SHP77 treated with DMSO at 0.1 percent for 48 hours (cell line): ENCODE measurements at places on chromosomes 3 and 15.
A peak's percentile ranks its signal among the peaks of the same experiment; 100 is the strongest.

- no peak for DNase-seq
These were observed 1.0 kb downstream of the ONECUT1 start for GRCh38 chr15:52789008-52789600.

- DNase-seq: no peak
These were observed 394.5 kb downstream of the MECOM start for GRCh38 chr3:169269005-169269404.

DNA sequence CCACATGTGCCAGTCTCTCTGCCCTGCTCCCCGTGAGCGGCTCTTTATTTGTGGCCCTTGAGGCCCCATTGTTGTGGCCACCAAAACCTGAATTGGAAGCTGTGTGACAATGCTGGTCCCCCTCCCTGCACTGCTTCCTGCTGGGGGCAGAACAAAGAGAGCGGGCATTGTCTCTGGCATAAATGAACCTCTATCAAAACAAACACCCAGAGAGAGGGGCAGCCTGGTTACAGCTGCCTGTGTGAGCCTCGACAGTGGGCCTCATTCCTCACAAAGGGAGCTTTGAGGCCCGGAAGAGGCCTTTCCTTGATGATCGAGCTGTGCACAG lies 152.9 kb downstream of the IGF1R start:
- DNase-seq: peak; percentile 39

- no peak for DNase-seq
These were observed 168.9 kb downstream of the RAP2B start for GRCh38 chr3:153330901-153331300.

- DNase-seq: no peak
These were observed 2.1 kb upstream of the ALAS1 start for GRCh38 chr3:52195823-52196331.

DNA sequence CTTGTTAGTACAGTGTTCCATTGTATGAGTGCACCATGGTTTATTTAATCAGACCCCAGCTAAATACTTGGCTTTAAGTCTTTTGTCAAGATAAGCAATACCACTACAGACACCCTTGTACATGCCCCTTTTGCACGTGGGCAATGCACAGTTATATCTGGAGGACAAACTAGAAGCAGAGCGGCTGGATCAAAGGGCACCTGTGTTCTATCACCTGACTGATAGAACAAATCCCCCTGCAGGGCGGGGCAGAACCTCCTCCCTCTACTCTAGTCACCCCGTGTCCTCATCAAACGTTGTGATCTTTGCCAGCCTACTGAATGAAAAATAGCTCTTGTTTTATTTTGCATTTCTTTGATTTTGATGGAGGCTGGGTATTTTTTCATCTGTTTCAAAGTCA lies 314.9 kb downstream of the TLE3 start:
- DNase-seq: no peak

DNA sequence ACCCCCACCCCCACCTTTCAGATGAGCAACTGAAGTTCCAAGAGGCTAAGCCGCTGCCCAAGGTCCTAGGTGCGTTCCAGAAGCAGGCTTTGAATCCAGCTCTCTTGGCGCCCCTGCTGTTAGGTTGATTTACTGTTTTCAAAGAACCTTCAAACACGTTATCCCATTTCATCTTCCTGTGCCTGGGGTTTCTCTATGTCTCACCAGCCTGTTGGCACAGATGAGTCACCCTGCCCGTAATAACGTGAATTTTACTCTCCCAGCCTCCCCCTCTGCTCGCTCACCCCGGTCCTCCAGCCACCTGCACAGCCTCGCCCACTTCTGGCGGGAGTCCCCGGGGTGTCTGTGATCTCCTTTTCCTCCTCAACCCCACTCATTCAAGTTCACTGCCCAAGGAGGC lies 13.0 kb upstream of the TSEN2 start:
- DNase-seq: no peak

DNA sequence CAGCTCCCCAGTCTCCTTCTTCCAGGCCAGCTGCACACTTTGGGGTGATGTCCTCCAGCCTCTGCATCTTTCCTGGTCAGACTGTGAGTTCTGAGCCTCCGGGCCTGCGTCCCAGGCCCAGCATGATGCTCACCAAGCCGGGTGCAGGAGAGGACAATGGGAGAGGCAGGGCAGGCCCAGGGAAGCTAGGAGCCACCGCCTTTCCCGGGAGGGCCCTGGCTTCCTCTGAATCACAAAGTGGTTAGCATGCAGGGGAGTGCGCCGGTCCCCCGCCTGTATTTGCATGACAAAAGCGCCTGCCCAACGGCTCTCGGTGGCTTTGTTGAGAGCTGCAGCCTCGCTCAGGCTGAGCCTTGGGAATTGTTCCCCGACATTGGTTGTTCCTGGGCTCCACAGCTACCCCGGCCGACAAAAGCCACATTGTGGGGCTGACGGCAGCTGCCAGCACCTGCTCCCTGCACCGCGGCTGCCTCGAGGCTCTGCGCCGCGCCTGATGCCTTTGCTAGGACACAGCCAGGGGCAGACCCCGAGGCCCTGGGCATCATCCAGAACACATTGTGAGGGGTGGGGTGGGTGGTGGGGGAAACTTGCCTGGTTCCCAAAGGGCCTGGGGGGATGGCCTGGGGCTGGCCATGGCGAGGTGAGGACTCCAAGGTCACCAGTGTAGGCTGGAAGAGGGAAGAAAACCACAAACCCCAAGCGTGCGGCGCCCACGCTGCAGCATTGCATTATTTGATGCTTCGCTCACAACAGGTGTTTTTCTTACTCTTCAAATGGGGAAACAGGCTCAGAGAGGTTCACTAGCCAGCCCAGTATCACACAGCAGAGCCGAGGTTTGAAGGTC lies 20.0 kb upstream of the KLF13 start:
- peak; percentile 71 for DNase-seq

DNA sequence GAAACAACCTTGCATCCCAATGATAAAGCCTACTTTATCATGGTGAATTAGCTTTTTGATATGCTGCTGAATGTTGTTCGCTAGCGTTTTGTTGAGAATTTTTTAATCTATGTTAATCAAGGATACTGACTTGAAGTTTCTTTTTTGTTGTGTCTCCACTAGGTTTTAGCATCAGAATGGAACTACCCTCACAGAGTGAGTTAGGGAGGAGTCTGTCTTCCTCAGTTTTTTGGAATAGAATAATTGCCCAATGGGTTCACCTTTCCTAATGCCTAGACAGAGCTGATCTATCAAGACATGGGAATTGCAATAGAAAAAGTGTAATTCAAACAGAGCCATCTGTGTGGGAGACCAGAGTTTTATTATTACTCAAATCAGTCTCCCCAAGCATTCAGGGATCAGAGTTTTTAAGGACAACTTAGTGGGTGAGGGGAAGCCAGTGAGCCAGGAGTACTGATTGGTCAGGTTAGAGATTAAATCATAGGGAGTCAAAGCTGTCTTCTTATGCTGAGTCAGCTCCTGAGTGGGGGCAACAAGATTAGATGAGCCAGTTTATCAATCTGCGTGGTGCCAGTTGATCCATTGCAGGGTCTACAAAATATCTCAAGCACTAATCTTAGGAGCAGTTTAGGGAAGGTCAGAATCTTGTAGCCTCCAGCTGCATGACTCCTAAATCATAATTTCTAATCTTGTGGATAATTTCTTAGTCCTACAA lies 237.4 kb upstream of the PPP2R3A start:
- no peak for DNase-seq

DNA sequence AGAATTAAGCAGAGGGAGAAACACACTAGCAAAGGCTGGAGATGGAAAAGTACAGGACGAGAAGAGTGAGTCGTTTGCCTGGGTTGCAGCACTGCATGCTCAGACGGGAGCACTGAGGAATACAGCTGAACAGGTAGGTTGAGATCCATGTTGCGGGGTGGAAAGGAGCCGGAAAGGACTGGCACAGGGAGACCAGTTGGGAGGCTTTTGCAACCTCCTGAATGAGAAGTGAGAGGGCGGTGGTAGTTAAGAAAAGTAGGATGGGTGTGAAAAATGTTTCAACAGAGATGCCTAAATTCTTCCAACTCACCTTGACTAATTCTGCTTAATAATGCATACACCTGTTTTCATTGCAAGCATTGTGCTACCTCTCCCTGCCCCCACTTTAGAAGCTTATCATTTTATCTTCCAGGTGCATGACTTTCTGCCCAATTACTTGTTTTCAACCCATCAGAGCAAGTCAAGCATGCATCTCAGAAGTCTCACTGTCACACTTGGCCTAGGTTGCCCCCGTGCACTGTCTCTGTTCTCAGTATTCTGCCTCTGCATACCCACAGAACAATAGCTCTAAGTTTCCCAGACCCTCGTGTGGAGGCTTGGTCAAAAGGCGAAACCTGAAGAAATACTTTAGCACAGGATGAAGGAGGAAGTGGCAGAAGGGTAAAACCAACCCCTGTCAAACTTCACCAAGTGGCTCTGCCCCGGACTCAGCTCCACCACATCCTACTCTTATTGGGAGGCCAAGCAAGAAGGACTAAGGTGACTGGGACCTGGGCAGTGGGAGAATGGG lies 199.3 kb upstream of the BCL6 start:
- no peak for DNase-seq

- no peak for DNase-seq
These were observed 335.3 kb upstream of the NECTIN3 start for GRCh38 chr3:110736332-110736731.

GRCh38 chr3:113212844-113213375 lies 1.6 kb downstream of the BOC start:
- DNase-seq: no peak

DNA sequence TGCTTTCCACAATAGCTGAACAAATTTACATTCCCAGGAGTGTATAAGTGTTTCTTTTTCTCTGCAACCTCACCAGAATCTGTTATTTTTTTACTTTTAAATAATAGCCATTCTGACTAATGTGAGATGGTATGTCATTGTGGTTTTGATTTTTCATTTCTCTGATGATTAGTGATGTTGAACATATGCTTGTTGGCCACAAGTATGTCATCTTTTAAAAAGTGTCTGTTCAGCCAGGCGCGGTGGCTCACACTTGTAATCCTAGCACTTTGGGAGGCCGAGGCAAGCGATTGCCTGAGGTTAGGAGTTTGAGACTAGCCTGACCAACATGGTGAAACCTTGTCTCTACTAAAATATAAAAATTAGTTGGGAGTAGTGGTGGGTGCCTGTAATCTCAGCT lies 619.3 kb downstream of the SI start:
- no peak for DNase-seq

GRCh38 chr3:12440927-12441714 lies 43.2 kb upstream of the TSEN2 start:
- no peak for DNase-seq

- DNase-seq: no peak
These were observed 9.8 kb downstream of the MAP1A start for GRCh38 chr15:43527016-43527801.

DNA sequence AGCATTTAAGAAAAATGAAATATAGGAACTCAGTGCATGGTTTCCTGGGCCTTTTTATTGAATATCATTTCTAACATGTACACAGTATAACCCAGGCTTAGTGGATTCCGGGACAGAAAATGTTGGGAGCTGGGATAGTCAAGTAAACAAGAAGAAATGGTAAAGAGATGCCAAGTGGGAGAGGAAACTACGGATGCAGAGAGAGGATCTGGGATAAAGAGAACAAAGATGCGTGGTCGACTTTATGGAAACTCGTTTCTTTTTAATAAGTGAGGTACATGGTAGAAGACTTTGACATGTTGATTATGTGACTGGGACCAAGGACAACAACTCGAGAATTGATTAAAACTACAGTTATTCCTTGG lies 1.2 kb upstream of the GPR176 start:
- DNase-seq: no peak

DNA sequence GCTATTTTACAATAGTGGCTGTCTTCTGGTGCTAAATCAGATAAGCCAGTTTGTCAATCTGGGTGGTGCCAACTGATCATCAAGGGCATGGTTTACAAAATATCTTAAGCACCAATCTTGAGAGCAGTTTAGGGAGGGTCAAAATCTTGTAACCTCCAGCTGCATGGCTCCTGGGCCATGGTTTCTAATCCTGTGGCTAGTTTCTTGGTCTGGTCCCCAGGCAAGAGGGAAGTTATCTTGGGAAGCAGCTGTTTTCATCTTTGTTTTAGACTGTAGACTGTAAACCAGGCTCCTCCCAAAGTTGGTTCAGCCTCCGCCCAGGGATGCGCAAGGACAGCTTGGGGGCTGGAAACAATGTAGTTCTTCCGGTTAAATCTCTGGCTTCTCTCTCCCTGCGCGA lies 166.8 kb downstream of the IL1RAP start:
- DNase-seq: no peak

DNA sequence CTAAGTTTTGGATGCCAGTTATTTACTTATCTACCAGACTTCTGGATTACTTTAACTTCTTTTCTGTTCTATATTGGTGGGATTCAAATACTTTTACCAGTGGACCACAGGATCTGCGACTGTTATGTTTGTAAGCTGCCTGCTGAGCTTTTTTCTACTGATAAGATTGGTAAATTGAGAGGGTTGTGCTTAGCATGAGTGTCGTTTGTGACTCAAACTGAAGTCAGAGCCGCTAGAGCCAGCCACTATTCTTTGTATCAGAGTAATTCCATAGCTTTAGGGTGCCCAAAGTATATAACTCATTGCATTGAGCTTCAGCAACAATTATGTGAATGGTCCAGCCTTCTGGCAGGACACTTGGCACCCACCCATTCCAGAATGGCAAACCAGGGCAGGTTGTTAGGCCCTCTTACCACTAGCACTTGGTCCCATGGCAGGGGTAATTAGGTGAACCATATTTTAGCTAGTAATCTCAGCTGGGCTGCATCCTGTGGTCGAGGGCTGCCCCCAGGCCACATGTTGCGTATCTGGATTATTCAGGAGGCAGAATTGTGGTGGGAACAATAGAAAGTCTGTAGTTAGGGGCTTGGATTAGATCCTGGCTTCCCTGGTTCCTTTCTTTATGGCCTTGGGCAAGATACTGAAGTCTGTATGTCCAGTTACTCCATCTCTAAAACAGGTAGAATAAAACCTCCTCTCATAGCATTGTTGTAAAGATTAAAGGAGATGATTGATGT lies 6.0 kb downstream of the PLCL2 start:
- DNase-seq: no peak

GRCh38 chr3:160852856-160853255 lies 96.8 kb downstream of the PPM1L start:
- no peak for DNase-seq

DNA sequence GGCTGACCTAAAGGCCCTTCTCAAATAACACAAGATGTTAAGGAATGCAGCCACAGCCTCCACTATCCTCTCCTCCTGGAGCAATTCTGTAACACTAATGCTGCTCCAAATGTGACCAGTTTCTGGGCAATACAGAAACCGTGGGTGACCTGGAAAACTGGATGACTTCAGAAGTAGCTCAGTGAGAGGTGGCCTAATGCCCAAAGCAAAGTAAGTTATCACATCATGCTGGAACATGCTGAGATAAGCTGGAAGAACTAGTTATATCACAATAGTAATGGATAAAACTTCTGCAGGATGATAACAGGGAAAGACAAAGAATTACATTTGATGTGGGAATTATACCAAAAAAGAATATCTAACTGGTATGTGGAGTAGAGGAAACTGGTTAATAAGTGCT lies 72.0 kb downstream of the DHX30 start:
- no peak for DNase-seq

DNA sequence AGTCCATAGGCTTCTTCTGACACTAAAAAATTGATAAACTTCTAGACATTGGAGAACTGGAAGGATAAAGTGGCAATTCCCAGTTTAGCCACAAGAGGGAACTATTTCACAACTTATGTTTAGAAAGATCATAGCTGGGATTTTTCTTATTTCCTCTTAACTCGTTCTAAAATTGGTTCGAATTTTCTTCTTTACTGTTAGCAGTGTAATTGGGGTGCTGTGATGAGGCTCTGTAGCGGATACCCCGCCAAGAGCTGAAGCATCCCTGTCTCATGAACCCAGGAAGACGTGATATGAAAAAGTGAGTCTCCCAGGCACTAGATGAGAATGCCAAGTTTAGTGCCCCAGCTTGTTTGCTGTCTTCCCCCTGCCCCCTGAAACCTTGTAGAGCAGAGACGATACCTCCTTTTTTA lies 85.1 kb downstream of the PDCD6IP start:
- no peak for DNase-seq

GRCh38 chr3:117932441-117932840 lies 1102.2 kb downstream of the IGSF11 start:
- no peak for DNase-seq
